ENCODE measurements at places on chromosomes 7 and 10. TPM values are rescaled to one million over a fixed set of nuclear protein-coding genes. Genes with fewer than 3 reads are reported as not detected.

The OR2A42 gene
- 0.26 TPM for total RNA-seq

The ZNF239 gene
- total RNA-seq = 4.2 TPM

The TUBAL3 gene
- 0.12 TPM for total RNA-seq

The SEC23IP gene
- 43.1 TPM for total RNA-seq

The GBX1 gene
- not detected for total RNA-seq

The AGAP6 gene
- 7.7 TPM for total RNA-seq

The PON1 gene
- total RNA-seq = 0.20 TPM

Measured in lung (tissue), 17 donors.